ENCODE measurements at places on chromosomes 1 and 21.

DNA sequence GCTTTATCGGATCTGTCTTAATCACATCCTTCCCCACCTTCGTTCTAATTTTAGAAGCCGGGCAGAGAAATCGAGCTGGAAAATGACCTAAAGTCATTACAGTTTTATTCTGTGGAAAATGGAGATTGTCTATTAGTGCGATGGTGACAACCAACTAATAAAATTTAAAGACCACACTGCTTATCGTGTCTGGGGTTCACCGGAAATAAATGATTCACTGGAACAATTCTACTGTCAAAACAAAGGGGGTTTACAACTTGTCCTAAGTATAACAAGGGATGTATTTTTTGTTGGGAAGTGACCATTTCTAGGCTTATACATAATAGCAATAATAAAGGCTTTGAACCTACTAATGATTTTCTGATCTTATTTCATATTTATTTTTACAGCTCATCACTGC, 55.6 kb downstream of the B3GALNT2 start:
- DNase-seq = no peak

- no peak for DNase-seq
Observed at GRCh38 chr1:43444151-43444828, 9.4 kb downstream of the HYI start.

DNA sequence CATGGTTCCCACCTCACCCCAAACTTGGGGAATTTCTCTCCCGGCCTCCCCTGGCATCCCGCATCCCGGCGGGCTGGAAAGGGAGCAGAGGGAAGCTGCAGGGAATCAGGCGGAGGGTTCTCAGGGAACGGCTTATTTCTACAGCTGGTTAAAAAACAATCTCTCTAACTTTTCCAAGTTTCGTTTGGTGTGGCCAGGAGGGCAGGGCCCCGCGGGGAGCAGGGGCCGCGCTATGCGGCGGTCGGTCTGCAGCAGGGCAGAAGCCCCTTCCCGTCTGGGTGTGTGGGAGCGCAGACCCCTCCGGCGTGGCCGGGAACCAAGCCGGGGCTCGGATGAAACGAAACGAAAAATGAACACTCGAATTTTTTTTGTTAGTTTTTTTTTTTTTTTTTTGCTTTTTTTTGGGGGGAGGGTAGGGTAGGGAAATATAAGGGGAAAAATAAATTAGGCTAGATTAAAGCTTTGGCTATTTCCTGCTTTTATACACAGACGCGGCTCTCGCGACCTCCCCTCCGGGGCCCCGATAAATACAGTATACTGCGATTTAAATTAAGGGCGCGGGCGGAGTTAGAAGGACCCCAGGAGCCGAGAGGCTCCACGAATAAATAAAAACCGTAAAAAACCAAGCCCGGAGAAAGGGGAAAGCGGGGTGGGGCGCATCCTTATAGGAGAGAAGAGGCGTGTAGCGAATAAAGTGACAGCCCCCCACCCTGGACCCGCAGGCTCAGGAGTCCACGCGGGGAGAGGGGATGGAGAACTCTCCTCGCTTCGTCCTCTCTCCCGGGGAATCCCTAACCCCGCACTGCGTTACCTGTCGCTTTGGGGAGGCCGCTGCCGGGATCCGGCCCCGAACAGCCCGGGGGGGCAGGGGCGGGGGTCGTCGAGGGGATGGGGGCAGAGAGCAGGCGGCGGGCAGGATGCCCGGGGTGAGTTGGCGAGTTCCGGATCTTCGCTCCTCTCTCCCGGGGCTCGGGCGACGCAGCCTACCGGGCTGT, 2.1 kb downstream of the POU3F1 start:
- DNase-seq = no peak

- DNase-seq = no peak
Observed at GRCh38 chr1:153831026-153831425, 55.8 kb downstream of the SLC27A3 start.

DNA sequence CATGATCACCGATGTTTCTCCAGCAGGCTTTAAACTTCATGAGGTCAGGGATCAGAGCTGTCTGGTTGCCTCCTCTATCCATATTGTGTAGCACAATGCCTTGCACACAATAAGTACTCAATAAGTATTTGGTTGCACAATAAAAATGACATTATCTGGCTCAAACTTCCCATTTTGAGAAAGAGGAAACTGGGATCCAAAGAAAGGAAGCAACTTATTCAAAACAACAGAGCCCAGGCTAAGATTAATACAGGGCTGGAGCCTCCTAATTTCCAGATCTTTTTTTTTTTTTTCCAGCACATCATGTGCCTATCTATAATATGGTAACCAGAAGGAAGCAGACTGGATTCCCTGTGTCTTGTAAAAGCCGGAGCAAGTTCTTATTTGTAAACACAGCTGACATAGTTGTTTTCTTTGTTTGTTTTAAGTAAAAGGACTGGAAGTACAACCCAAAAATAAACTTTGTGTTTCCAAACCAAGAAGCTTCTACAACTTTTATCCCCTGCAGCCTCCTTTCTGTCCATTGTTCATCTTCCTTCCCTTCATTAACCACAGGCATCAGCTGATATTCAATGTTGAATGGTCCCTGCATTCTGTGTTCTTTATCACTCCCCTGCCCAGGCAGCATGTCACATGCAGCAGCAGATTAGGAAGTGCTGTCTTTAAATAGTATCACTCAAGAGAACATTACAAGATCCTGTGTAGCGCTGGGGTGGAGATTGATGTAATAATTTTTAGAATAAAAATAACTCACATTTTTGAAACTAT, 71.2 kb upstream of the HOOK1 start:
- no peak for DNase-seq

DNA sequence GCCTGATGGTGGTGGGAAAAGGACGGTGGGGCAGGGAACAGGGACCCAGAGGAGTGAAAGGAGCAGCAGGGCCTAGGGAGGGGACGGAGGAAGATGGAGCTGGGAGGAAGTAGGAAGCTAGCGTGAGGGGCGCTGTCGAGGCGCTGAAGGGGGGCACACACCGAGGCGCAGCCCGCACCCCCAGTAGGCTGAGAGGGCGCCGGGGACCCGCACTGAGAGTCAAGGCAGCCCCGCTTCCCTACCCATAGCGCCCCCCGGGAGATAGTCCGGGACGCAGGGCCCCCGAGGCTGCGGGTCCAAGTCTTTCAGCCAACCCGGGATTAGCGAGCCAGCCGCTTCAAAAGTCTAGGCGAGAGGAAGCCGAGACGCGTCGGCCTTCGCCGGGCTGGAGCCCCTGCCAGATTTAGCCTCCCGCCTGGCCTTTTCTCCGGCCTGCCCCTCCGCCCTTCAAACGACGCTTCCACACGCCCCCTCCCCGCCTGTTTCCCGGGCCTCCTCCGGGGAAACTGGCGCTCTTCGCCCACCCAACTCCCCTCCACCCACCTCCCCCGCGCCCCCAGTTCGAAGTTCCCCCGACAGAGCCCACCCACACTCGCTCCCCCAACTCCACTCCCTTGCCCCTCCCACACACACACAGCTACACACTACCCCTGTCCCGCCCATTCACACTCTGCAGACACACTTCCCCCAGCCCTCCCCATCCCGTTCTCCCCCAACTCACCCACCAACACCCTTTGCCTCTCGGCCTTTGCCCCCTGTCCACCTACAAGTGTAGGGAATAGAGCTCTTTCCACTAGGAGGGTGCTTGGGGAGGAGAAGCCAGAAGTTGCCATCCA, 7.8 kb upstream of the PROX1 start:
- no peak for DNase-seq

- no peak for DNase-seq
Observed at GRCh38 chr1:31714442-31715086, 10.7 kb upstream of the COL16A1 start.

DNA sequence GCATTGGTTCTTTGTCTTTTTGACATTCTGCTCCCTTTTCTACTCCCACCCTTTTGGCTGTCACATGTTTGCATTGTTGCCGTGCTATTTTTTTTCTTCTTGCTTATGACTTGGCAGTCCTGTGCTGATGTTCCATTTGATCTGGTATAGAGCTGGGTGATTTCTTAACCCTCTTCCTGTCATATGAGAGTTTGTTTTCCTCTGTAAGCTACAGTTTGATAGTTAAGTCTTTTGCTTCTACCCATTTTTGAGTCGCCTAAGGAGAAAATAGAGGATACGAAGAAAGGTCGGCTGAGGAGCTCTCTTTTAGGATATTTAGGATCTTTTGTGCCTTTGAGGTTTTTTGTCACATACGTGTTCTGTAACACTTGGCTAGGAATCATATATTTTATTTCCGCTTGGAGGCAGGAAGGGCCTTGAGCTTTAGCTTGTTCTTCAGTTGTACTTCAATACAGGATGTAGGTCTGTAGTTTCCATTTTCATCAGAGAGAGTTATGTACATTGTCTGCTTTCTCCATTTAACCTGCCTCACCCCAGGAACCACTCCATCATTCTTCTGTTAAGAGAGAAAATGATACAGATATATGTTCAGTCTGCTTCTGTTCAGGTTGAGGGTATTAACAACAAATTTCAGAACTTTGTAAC, 150.7 kb downstream of the BACH1 start:
- no peak for DNase-seq

- DNase-seq = no peak
Observed at GRCh38 chr1:14696761-14697160, 98.3 kb downstream of the KAZN start.

- DNase-seq = no peak
Observed at GRCh38 chr1:182217967-182218366, 156.5 kb upstream of the ZNF648 start.

GRCh38 chr21:40179166-40179565, 311.9 kb downstream of the PCP4 start:
- DNase-seq = no peak

DNA sequence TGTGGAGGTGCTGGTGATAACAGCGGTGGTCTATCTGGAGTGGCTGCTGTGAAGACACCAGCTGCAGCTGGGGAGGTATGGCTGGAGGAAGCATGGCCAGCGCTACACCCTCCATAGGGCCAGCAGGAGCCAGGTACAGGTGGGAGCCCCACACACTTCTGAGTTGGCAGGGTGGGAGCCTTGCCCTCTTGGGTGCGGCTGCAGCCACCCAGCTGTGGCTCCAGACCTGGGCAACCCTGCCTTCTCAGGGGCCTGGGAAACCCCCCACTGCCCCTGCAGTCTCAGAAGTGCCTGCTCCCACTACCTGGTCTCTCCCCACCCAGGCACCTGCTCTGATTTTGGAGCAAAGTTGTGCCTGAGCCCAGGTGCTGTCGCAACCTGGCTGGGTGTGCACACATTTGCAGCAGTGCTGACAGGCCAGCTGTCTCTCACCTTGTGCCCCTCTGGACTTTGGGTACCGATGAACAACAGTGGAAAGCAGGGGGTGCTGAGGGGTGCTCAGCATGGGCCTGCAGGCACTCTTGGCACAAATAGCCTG, 76.2 kb downstream of the DPYD start:
- no peak for DNase-seq

- no peak for DNase-seq
Observed at GRCh38 chr1:215417122-215417521, 150.0 kb upstream of the KCTD3 start.

DNA sequence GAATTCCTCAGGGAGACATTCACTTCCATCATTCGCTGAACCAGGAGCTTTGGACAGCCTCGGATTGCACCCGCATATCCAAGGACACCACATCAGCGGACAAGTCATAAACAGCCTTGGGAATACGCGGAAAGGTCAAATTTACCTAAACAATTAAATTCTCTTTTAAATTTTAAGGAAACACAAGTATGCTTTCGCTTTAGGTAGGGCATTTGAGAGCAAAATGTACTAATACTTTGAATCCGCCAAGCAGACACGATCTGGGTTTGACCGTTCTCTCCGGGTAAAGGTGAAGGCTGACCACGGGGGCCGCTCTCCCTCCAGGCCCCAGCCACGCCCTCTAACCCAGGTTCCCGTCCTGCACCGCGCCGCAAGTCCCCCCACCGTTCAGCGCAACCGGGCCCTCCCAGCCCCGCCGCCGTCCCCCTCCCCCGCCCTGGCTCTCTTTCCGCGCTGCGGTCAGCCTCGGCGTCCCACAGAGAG, 479 bp upstream of the ACADM start:
- peak; percentile 40 for DNase-seq

DNA sequence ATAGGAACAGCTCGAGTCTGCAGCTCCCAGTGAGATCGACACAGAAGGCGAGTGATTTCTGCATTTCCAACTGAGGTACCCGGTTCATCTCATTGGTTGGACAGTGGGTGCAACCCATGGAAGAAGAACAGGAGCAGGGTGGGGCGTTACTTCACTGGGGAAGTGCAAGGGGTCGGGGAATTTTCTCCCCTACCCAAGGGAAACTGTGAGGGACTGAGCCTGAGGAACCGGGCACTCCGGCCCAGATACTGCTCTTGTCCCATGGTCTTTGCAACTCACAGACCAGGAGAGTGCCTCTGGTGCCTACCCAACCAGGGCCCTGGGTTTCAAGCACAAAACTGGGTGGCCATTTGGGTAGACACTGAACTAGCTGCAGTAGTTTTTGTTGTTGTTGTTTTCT, 307.1 kb downstream of the AMY1C start:
- DNase-seq = no peak

All from stimulated activated CD8-positive, alpha-beta memory T cell treated with anti-CD3 and anti-CD28 coated beads, Interleukin-12 subunit alpha, Interleukin-12 subunit beta, amount 100 ng/mL, for 1 hour (primary cell).